HCT116 (cell line): ENCODE measurements at places on chromosomes 4 and X. TPM values are rescaled to one million over a fixed set of nuclear protein-coding genes. Genes with fewer than 3 reads are reported as not detected.
A peak's percentile ranks its signal among the peaks of the same experiment; 100 is the strongest.

GRCh38 chr4:133910165-133910564 lies 291.4 kb downstream of the PABPC4L start:
- no peaks in the 10 kb centered on the region for H3K36me3 ChIP-seq
- H3K4me1 ChIP-seq, result no peaks in the 10 kb centered on the region
- no peak for DNase-seq
- H3K27me3 ChIP-seq, result no peaks in the 10 kb centered on the region
- H3K27ac ChIP-seq, result no peak overlapping the region
- no peak overlapping the region for H3K4me3 ChIP-seq

GRCh38 chr4:2938906-2939305 lies 24.3 kb downstream of the NOP14 start:
- H3K36me3 ChIP-seq, result peaks cover 34% of the 10 kb centered on the region
- DNase-seq, result no peak
- no peak overlapping the region for H3K4me3 ChIP-seq
- peak overlapping the region; percentile 27; the same call in 1 of the 2 replicates for H3K27ac ChIP-seq
- H3K27me3 ChIP-seq, result no peaks in the 10 kb centered on the region

- H3K4me3 ChIP-seq, result no peak overlapping the region
- H3K27me3 ChIP-seq, result no peaks in the 10 kb centered on the region
- H3K27ac ChIP-seq, result 0 out of 2 replicates have a peak overlapping the region, but pooled peaks have one; percentile 1
- DNase-seq, result no peak
- no peaks in the 10 kb centered on the region for H3K36me3 ChIP-seq
These were observed 68.8 kb downstream of the MAML3 start for GRCh38 chr4:140085062-140085622.

DNA sequence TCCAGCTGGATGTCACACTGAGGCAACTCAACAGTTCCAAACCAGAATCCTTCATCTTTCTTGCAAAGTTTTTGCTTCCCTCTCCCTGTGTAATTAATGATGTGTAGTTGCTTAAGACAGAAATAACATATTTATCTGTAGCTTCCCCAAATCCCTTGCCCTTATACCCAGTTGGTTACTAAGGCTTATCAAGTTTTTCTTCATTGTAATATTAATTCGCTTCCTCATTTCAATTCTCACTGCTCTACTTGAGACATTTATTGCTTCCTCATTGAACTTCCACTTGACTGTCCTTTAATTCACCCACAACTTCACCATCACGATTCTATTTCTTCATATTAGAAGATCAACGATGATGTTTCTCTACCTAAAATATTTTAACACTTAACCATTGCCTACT lies 386.6 kb upstream of the CPEB2 start:
- no peak overlapping the region for H3K27ac ChIP-seq
- H3K36me3 ChIP-seq, result no peaks in the 10 kb centered on the region
- DNase-seq, result no peak
- no peaks in the 10 kb centered on the region for H3K4me1 ChIP-seq
- no peaks in the 10 kb centered on the region for H3K27me3 ChIP-seq
- H3K4me3 ChIP-seq, result no peak overlapping the region

DNA sequence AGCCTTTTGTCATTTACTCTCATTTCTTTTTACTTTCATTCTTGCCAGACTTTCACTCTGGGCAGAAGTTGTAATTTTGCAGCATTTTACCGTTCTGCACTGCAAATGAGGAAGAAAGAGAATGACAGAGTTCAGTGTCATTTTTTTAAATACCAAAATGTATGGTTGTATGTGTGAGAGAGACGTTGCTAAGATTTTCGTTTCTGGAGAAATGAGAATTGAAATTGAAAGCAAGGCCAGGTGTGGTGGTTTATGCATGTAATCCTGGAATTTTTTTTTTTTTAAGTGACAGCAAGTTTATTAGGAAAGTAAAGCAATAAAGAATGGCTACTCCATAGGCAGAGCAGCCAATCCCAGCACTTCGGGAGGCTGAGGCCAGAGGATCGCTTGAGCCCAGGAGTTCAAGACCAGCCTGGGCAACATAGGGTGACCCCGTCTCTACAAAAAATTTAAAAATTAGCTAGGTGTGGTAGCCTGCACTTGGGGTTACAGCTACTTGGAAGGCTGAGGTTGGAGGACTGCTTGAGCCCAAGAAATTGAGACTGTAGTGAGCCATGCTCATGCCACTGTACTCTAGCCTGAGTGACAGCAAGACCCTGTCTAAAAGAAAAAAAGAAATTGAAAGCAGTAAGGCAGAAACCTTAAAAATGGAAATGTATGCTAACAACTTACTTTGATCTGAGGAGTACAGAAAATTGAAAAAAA lies 12.9 kb downstream of the DCK start:
- no peak for DNase-seq
- no peak overlapping the region for H3K27ac ChIP-seq
- no peaks in the 10 kb centered on the region for H3K27me3 ChIP-seq
- no peaks in the 10 kb centered on the region for H3K36me3 ChIP-seq

GRCh38 chr4:92522356-92522755 lies 218.6 kb downstream of the GRID2 start:
- no peaks in the 10 kb centered on the region for H3K27me3 ChIP-seq
- no peak overlapping the region for H3K4me3 ChIP-seq
- no peak overlapping the region for H3K27ac ChIP-seq

DNA sequence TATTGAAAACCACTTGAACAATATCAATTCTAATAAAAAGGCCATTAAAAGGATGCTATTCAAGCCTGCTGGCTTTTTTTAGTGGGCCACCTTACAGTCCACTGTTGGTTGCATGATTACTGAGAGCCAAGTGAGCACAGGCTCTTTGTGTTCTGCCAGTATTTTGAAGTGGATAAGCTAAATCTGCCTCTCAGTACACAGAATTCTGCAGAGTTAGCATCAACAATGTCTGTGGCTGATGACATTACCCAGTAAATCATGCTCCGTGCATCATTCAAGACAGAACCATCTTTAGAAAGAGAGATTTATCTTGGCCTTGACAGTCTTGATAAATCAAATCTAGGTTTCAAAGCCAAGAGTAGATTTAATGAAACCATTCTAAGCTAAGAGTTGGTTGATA lies 119.0 kb upstream of the GNPDA2 start:
- H3K4me1 ChIP-seq, result no peaks in the 10 kb centered on the region
- H3K4me3 ChIP-seq, result no peak overlapping the region
- no peak for DNase-seq
- H3K27ac ChIP-seq, result no peak overlapping the region
- H3K27me3 ChIP-seq, result no peaks in the 10 kb centered on the region
- no peaks in the 10 kb centered on the region for H3K36me3 ChIP-seq

GRCh38 chr4:16082041-16082425 lies 1.8 kb downstream of the PROM1 start:
- H3K4me3 ChIP-seq, result no peak overlapping the region
- H3K27me3 ChIP-seq, result peaks cover 14% of the 10 kb centered on the region; the same call in 1 of the 2 replicates
- H3K36me3 ChIP-seq, result no peaks in the 10 kb centered on the region
- no peak for DNase-seq
- H3K27ac ChIP-seq, result no peak overlapping the region

GRCh38 chrX:12319003-12319519 lies 180.8 kb downstream of the FRMPD4 start:
- H3K36me3 ChIP-seq, result no peaks in the 10 kb centered on the region
- H3K27ac ChIP-seq, result no peak overlapping the region
- no peaks in the 10 kb centered on the region for H3K4me1 ChIP-seq
- H3K27me3 ChIP-seq, result no peaks in the 10 kb centered on the region
- no peak for DNase-seq
- H3K4me3 ChIP-seq, result no peak overlapping the region

GRCh38 chr4:147351083-147351787 lies 129.7 kb upstream of the EDNRA start:
- no peak overlapping the region for H3K27ac ChIP-seq
- no peaks in the 10 kb centered on the region for H3K4me1 ChIP-seq
- DNase-seq, result no peak
- no peaks in the 10 kb centered on the region for H3K36me3 ChIP-seq
- no peaks in the 10 kb centered on the region for H3K27me3 ChIP-seq

DNA sequence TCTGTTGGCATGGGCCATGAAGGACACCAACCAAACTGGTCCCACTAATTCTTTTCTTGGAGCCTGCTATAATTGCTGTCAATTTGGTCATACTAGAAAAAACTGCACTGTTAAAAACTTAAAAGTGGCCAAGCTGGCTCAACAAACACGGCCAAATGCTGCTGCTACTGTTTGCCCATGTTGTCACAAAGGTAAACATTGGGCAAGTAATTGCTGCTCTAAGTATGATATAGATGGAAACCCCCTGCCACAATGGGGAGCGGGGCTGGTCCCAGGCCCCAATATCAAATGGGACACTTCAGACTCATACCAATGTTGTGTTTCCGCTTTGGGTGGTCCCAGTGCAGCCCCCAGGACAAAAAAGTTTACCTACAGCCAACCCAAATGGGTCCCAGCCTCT lies 52.1 kb downstream of the SPIN3 start:
- H3K27ac ChIP-seq, result no peak overlapping the region
- no peaks in the 10 kb centered on the region for H3K36me3 ChIP-seq
- DNase-seq, result no peak
- H3K4me3 ChIP-seq, result no peak overlapping the region
- peaks cover 31% of the 10 kb centered on the region for H3K4me1 ChIP-seq

GRCh38 chr4:10747186-10747585 lies 62.6 kb upstream of the CLNK start:
- no peaks in the 10 kb centered on the region for H3K27me3 ChIP-seq
- no peak overlapping the region for H3K27ac ChIP-seq
- DNase-seq, result no peak
- no peaks in the 10 kb centered on the region for H3K4me1 ChIP-seq

GRCh38 chr4:15744016-15744545 lies 34.0 kb upstream of the CD38 start:
- H3K36me3 ChIP-seq, result no peaks in the 10 kb centered on the region
- DNase-seq, result no peak
- H3K27ac ChIP-seq, result no peak overlapping the region
- H3K27me3 ChIP-seq, result no peaks in the 10 kb centered on the region
- no peak overlapping the region for H3K4me3 ChIP-seq

DNA sequence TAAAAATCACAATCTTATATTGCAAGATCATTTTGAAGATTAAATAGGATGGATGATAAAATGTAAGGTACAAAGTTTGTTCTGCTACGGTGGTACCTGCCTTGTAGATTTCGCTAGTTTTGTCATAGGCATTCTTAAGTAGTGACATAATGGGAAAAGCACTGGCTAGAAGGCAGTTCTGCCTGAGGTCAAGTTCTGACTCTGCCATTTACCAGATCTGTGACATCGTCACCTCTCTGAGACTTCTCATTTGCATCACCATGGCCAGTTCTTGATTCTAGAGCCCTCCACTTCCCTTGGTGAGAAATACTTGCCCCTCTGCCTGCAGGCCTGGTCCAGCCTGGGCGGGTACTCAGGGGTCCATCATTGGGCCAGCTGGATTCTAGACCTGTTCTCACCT lies 85.2 kb downstream of the HS3ST1 start:
- no peak overlapping the region for H3K27ac ChIP-seq
- no peak overlapping the region for H3K4me3 ChIP-seq
- no peak for DNase-seq
- no peaks in the 10 kb centered on the region for H3K36me3 ChIP-seq
- no peaks in the 10 kb centered on the region for H3K27me3 ChIP-seq
- no peaks in the 10 kb centered on the region for H3K4me1 ChIP-seq

- no peaks in the 10 kb centered on the region for H3K36me3 ChIP-seq
- no peaks in the 10 kb centered on the region for H3K27me3 ChIP-seq
- no peak overlapping the region for H3K4me3 ChIP-seq
- H3K27ac ChIP-seq, result no peak overlapping the region
These were observed 907.6 kb downstream of the FSTL5 start for GRCh38 chr4:161256172-161256571.

DNA sequence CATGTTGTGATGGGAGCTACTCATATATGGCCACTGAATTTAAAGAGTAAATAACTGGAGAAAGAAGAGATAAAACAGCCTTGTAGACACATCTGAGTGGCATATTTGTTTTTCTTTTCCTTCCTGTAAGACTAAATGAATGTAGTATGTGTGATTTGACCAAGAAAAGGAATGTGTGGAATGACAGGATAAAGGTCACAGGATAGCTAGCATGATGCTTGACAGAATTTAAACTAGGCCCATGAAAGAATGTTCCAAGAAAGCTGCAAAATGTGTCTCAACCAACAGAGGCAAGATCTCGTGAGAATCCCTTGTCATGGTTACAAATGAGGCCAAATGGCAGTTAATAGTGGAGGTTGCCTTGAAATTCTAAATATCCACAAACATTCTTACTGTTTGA lies 137.0 kb downstream of the KCNIP4 start:
- H3K4me3 ChIP-seq, result no peak overlapping the region
- no peaks in the 10 kb centered on the region for H3K27me3 ChIP-seq
- no peaks in the 10 kb centered on the region for H3K36me3 ChIP-seq
- no peaks in the 10 kb centered on the region for H3K4me1 ChIP-seq
- no peak overlapping the region for H3K27ac ChIP-seq

DNA sequence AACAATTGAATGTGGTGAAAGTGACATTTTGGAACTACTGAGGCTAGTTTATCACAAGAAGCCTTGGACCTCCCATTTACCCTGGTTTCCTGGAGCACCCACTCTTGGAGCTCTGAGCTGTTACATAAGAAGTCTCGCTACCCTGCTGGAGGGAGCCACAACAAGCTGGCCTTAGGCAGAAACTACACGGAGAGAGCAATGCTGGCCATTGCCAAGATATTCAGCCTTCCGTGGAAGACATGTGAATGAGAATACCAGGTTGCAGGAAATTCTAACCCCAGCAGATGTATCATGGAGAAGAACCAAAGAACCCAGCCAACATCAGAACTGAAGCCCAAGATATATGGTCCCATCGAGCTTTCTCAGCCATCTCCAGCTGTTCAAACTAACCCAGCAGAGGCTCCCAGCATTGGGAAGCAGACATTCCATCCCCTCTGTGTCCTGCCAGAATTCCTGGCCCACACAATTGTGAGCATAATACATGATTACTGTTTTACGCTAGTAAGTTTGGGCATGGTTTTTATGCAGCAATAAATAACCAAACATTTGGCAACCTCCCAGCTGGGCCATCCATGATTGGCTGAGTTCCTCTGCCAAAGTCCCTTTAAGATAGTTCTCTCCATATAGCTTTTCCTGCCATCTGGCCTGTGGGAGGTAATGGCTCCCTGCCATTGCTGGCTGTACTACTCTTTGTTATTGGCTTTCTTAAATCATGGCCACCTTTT lies 17.9 kb upstream of the PDE5A start:
- DNase-seq, result no peak

DNA sequence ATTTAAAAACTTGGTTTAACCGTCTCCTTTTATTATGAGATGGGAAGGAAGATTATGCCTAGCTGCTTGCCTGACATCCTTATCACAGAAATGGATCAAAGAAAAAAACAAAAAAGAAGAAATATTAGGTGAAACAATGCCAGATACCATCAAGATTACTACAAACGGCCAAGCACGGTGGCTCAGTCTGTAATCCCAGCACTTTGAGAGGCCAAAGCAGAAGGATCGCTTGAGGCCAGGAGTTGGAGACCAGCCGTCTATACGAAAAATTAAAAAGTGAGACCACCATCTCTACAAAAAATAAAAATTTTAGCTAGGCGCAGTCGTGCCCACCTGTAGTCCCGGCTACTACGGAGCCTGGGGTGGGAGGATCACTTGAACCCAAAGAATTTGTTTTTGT lies 2.3 kb downstream of the FRYL start:
- H3K27ac ChIP-seq, result no peak overlapping the region
- H3K4me3 ChIP-seq, result no peak overlapping the region
- peaks cover 42% of the 10 kb centered on the region for H3K4me1 ChIP-seq
- H3K36me3 ChIP-seq, result no peaks in the 10 kb centered on the region
- DNase-seq, result no peak
- no peaks in the 10 kb centered on the region for H3K27me3 ChIP-seq

GRCh38 chr4:138609943-138610350 lies 367.8 kb upstream of the SLC7A11 start:
- H3K4me1 ChIP-seq, result no peaks in the 10 kb centered on the region
- no peak overlapping the region for H3K4me3 ChIP-seq
- no peak for DNase-seq

Gene CCNG2
- total RNA-seq, result 34.1 TPM

Gene CDKL2
- total RNA-seq, result 1.2 TPM

Gene CT55
- not detected for total RNA-seq
